Germinal center (tissue), 1 donor: ENCODE measurements at places on chromosomes 7 and 10.

GRCh38 chr10:78042058-78042751 is 8.5 kb downstream of the RPS24 start:
- DNase-seq, result no peak

DNA sequence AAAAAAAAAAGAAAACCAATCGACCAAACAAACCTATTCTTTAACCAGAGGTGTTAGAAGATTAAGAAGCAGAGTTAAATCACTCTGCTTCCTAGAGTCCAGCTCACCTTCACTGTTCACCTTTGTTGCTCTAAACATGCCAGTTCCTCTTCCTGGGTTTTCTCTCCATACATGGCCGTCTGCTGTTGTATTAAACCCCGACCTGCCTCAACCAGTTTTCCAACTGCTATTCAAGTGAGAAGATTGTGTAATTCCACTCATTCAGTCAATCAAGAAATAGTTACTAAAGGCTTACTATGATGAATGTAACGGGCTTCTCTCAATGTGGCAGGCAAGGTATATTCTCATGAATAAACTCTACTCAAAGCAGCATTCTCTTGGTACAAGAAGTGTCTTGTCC is 8.8 kb downstream of the AASS start:
- no peak for DNase-seq

DNA sequence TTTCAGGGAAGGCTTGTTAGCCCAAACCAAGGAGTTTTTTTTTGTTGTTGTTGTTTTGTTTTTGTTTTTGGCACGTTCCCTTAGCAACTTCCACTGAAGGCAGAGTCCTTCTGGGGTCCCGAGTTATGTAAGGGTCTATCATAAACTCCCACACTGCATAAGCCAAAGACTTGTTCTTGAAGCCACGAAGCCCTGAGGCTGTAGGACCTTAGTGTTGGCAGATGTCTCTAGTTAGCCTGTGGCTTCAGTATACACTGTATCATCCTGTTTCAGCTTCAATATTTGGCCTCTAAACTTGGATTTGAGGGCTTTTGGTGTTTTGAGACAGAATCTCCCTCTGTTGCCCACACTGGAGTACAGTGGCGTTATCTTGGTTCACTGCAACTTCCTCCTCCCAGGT is 13.6 kb downstream of the KPNA7 start:
- DNase-seq, result no peak

DNA sequence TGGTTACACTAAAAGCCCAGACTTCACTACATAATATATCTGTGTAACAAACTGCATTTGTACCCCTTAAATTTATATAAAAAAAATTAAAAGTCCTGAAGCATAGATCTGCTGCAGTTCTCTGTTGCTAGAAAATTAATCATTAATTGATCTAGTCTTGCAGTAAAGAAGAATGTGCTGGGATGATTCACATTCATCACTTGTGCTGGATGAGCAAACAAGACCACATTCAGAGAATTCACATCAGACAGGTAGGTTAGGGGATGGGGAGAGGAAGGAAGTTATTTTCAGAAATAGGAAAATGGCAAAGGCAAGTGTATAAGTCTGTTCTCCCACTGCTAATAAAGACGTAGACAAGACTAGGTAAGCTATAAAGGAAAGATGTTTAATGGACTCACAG is 1019.0 kb downstream of the KCNMA1 start:
- DNase-seq, result no peak

DNA sequence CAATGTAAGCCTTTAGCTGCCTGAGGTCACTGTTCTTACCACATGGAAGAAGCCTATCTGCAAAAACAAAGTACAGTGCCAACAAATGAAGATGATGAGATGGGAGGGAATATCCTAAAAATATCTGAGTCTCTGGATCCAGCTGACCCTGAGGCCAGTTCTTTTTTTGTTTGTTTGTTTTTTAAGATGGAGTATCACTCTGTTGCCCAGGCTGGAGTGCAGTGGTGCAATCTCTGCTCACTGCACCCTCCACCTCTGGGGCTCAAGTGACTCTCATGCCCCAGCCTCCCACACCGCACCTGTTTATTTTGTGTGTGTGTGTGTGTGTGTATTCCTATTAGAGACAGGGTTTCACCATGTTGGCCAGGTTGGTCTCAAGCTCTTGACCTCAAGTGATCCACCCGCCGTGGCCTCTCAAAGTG is 44.9 kb downstream of the HYCC1 start:
- DNase-seq, result no peak

DNA sequence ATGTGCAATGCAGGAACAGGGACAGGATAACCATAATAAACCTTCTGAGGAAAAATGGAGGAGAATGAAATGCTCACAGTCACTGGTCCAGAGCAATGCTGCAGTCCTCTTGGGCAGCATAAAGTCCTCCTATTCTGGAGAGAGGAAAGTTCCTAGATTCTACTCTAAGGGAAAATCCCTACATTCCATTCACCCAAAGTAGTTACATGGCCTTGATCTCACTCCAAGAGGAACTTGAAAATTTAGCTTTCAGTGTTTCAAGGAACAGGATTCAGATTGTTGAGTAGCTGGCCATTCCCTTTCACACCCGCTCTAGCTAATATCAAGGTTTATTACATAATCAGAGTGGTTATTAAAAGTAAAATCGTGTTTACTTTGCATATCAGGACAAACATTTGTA is 168.3 kb downstream of the CHRM2 start:
- no peak for DNase-seq

DNA sequence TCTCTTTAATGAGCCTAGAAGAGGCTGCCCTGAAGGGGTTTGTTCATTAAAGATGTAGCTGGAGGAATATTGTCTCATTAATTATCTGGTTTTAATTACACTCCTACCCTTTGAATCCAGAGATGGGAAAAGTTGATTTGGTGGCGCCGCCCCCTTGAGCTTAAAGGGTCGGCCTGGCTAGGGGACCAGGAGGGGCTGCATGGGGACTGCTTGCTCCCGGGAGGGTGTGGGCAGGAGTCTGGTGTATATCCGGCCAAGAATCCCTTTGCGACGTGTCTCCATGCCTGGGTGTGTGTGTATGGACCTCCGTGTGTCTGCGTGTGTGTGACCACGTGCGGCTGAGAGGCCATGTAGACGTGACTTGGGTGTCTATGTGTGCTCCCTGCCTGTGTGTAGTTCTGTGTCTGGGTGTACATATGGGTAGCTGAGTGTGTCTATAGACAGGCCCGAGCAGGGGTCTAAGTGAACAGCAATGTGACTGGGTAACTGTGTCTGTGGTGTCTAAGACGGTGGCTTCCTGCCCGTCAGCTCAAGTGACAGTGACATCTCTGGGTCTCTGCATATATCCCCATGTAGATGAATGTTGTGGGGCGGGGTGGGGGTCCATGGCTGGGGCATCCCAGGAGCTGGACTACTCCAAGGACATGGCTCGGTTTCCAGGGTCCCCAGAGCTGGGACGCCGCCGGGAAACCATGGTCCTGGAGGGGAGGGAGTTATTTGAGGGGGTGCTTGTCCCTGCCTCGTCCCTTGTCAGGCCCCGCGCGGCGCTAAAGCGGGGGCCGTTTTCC is 10.7 kb downstream of the LBX1 start:
- no peak for DNase-seq

DNA sequence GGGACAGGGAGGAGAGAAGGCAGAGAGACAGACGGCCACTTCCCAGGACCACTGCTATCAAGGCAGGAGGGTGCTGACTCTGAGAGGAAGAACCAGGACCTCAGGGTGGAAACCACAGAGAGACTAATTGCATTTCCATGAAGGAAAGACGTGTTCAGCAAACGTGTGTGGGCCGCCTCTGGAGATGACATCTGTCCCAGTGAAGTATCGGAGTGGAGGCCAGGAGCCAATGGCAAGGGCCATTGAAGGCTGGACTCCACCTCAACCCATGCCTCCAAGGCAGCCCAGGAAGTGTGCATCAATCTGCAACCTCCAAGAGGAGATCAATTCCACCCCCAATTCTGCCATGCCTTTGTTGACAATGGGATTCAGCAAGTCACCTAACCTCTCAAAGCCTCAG is 229.9 kb downstream of the USP6NL start:
- DNase-seq, result no peak

DNA sequence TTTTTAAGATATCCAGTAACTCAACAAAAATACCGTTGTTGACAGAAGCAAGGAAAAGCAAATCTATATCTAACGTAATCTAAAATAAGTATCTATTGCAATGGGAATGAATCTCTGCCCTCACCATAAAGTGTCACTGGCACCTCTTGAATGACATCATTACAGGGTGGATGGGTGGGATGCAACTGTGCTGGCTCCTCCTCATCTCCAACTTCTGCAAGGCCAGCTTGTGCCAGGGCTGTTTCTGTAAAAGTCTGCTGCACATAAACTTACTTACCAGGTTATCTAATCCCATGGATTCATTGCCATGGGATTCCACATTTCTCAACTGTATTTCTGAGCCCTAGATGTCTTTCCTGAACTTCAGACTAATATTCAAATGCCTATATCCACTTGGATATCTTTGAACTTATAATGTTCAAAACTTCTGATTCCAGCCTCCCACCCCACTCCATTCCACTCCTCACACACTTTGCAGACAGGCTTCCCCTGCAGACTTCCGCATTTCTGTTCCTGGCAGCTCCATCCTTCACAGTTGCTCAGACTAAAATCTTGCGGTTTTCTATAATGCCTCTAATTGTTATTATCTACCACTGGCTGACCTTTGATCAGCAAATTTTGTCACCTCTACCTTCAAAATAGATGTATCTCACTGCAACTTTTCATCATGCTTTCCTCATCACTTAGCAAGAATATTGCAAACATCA is 10.7 kb downstream of the FGL2 start:
- DNase-seq, result no peak

GRCh38 chr7:55533050-55533728 is 39.1 kb downstream of the VOPP1 start:
- peak; percentile 78 for DNase-seq

DNA sequence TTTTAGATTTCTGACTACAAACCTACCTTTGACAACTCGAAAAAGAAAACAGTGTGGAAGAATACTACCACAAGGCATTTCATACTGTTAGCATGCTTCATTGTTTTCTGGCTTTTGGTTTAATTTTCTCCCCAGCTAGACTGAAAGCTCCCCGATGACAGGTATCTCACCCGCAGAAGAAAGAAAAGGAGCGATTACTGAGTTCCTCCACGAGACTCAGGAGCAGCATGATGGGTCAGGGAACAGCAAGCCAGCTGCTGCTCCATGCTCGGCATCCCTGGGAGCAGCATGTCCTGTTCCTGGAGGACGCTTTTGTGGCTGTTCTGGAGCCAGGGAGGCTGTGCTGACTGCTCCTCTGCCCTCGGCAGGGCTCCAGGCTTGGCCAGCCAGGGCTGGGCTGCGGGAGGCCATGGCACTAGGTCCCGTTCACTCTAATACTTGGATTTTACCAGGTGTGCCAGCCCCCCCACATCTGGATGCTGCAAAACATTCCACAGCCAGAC is 133.4 kb downstream of the PRKAG2 start:
- DNase-seq, result no peak

GRCh38 chr7:8189625-8190024 is 72.3 kb downstream of the ICA1 start:
- no peak for DNase-seq

- DNase-seq, result no peak
These were observed 22.4 kb downstream of the ADGRA1 start for GRCh38 chr10:133110133-133110532.

GRCh38 chr10:45241865-45242520 is 73.4 kb downstream of the OR13A1 start:
- no peak for DNase-seq

DNA sequence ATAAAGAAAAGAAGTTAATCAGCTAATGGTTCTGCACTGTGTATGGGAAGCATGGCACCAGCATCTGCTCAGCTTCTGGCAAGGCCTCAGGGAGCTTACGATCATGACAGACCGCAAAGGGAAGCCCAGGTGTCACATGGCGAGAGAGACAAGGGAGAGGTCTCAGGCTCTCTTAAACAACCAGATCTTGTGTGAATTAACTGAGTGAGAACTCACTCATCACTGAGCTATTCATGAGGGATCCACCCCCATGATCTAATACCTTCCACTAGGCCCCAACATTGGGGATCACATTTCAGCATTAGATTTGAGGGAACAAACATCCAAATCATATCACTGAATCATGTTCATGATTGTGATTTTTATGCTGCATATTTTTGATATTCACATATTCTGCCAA is 5.8 kb downstream of the USP54 start:
- DNase-seq, result no peak

GRCh38 chr10:111455776-111456426 is 379.1 kb downstream of the ADRA2A start:
- DNase-seq, result no peak

DNA sequence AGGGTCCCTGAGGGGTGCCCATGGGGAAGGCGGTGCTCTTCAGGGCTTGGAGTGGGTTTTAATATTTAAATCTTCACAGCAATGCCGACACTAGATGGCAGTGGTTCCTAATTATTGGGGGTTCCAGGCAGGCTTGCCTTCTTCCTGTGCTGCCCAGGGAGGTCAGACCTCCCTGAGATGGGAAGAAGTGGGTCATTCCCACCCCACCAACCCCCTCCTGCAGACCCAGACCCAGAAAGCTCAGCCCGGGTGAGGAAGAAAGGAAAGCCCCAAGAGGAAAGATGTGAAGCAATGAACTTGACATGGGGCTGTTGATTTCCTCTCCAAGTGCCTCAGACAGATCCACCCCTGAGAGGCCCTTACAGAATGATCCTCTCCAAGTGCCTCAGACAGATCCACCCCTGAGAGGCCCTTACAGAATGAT is 85.1 kb upstream of the LANCL2 start:
- peak; percentile 62 for DNase-seq

DNA sequence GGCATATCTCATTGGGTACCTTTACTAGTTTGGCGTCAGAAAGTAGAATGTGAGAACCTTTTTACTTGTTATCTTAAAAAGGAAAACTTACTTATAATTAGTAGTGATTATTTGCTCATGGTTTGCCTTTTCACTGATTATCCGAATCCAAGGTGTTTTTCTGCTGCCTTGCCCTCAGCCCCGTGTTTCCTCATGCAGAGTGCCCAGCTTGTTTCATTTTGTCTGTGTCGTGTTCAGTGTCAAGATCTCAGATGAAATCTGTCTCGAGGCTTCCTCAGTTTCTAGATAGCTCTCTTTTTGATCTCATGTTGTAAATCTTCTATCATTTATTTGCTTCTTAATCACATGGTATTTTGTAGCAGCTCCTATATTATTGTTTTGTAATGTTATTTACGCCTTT is 30.1 kb downstream of the RPA3 start:
- no peak for DNase-seq

DNA sequence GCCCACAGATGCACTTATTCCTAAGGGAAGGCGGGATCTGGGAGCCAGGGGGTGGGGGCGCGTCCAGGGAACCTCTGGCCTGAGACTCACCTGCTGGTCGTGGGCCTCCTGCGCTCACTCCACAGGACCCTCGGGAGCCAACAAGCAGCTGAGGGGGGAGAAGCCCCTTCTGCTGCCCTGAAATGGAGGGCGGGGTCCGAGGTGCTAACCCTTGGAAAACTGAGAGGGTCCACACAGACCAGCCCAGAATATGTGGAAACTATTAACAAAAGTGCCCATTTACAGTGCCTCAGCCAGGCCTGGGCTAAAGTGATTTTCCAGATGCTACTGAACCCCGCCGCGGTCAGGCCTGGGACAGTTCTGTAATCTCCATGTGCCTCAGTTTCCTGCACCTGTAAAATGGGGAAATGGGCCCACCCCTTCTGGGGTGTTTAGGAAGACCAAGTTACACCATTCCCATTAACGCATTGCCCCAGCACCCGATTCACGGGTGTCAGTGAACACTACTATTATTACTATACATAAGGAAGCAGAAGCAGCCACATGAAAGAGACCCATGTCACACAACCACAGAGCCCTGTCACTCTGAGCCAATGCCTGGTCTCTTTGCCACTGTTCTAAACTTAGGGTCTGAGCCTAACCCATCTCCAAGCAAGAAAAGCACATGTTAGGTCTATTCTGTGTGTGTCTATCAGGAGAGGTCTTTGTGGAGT is 630 bp upstream of the VSTM4 start:
- DNase-seq, result no peak
